ENCODE measurements at places on chromosomes 7 and 10.

DNA sequence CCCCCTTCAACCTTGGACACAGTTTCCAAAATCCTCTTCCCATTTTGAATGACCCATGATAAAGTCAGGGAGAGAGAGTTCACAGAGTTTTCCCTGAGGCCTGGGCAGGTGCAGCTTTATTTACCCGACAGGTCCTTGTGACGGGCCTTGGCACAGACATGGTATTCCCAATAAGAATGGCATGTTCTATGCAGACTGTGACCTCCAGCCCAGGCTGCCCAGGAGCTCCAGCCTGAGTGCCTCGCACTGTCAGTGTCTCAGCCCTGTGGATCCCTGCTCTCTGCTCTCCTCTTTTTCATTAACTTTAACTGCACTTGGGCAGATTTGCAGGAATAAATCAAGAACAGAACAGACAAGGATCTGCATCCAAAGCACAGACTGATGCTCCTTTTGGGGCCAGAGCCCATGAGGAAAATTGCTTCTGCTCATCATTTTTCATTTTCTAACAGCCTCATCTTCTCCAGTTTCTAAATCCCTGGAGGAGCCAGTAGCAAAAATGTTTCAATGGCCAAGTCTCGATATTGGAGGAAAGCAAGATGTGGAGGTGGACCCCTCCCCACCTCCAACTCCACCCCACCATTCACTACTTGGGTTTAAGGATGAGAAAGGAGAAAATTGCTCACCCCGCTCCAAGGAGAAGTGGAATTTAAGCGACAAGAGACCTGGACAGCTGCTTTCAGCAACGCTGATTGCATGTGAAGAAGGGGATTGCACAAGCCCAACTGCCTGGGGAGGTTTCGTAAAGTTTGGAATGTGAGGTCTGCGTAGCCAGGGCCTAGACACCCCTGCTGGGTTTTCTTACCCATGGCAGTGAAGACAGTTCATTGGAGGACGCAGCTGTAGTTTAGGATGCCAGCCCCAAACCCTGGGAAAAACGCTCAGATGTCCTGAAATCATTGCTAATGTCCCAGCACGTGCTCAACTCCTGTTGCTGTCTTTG, 225.9 kb downstream of the WDR11 start:
- H3K27ac ChIP-seq, result no peak overlapping the region
- H3K27me3 ChIP-seq, result no peaks in the 10 kb centered on the region
- H3K4me1 ChIP-seq, result no peaks in the 10 kb centered on the region
- no peak overlapping the region for H3K4me3 ChIP-seq

- DNase-seq, result no peak
- no peaks in the 10 kb centered on the region for H3K4me1 ChIP-seq
- H3K36me3 ChIP-seq, result no peaks in the 10 kb centered on the region
- no peak overlapping the region for H3K4me3 ChIP-seq
- no peaks in the 10 kb centered on the region for H3K27me3 ChIP-seq
These were observed 19.4 kb downstream of the AKR1C2 start for GRCh38 chr10:4984223-4984622.

DNA sequence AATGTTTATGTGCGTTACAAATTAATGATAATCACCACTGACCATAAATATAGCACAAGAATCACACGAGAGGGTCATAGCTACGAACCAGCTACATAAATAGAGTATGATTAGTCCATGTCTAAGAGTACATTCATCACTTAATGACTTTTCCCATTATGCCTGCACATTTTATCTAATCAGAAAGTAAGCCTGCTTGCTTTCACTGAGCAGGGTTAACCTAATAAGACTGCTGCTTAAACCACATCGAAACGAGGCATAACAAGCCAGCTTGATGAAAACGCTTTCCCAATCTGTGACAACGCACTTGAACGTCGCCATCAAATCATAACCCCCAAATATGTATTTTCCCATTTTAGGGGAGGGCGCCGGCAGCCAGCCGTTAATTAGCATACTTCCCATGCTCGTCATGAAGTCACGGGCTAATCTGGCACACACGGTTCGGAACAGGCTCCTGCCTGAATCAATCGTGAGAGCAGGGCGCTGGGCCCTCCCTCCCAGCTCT, 71.5 kb downstream of the EBF3 start:
- no peak overlapping the region for H3K27ac ChIP-seq
- H3K4me1 ChIP-seq, result no peaks in the 10 kb centered on the region
- no peak for DNase-seq
- H3K4me3 ChIP-seq, result no peak overlapping the region
- peaks cover 1% of the 10 kb centered on the region for H3K27me3 ChIP-seq
- no peaks in the 10 kb centered on the region for H3K36me3 ChIP-seq

- peaks cover 18% of the 10 kb centered on the region for H3K27me3 ChIP-seq
- DNase-seq, result no peak
- H3K4me1 ChIP-seq, result no peaks in the 10 kb centered on the region
These were observed 323.4 kb downstream of the WDR37 start for GRCh38 chr10:1379601-1380000.

GRCh38 chr10:28014651-28015050, 15.8 kb upstream of the ODAD2 start:
- no peak for DNase-seq
- no peak overlapping the region for H3K27ac ChIP-seq
- peaks cover 16% of the 10 kb centered on the region for H3K27me3 ChIP-seq
- no peaks in the 10 kb centered on the region for H3K36me3 ChIP-seq
- no peak overlapping the region for H3K4me3 ChIP-seq

- no peak for DNase-seq
- H3K4me3 ChIP-seq, result no peak overlapping the region
- H3K4me1 ChIP-seq, result peaks cover 12% of the 10 kb centered on the region
- H3K27me3 ChIP-seq, result peaks cover 3% of the 10 kb centered on the region
These were observed 253.7 kb downstream of the DYNC1I1 start for GRCh38 chr7:96026010-96026409.

GRCh38 chr10:130231251-130231741, 95.1 kb downstream of the GLRX3 start:
- H3K27me3 ChIP-seq, result no peaks in the 10 kb centered on the region
- no peak for DNase-seq
- no peaks in the 10 kb centered on the region for H3K4me1 ChIP-seq
- no peaks in the 10 kb centered on the region for H3K36me3 ChIP-seq

DNA sequence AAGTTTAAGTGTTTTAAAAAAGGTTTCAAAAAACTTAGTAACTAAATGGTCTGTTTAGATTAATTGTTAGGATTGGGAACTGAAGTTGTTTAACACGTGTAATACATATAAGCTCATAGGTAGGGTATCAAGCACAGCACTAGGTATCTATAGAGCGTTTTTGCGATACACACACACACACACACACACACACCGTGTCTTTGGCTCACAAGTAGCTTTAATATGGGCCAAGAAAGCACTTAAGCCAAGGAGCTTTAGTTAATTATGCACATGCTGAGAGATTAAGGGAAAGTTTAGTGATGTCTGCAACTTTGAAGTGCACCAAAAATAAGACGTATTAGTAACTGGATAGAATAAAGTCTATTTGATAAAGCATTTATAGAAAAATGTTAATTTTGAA, 93.8 kb upstream of the CNTNAP2 start:
- no peak overlapping the region for H3K27ac ChIP-seq
- H3K36me3 ChIP-seq, result no peaks in the 10 kb centered on the region
- no peaks in the 10 kb centered on the region for H3K27me3 ChIP-seq
- no peak overlapping the region for H3K4me3 ChIP-seq
- H3K4me1 ChIP-seq, result no peaks in the 10 kb centered on the region

DNA sequence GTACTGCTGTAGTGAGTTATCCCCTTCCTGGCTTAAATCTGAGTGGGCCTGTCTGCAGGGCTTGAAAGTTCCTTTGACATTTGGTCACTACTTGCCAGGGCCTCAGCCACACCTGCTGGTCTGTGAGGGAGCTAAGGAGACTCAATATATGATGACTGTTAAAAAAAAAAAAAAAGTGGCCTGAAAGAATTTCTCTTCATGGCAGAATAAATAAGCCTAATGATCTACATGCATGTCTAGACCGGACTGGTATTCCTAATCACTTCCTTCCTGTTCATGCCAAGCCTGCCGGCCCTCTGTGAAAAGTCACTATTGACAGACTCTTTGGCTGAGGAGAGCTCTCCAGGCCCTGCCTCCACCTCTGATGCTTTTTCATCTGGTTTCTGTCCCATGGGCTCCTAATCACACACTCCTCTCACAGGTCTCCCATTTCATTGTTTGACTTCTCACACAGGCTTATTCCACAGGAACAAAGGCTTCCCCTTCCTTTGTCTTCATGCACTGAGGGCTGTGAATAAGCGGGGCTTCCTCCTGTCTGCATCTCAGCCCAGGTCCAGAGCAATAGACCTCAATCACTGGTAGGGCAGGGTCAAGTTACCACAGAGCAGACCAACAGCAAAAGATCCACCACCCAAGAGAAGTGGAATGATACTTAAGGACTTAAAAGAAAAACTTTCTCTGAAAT, 99.1 kb upstream of the SEC61G start:
- H3K27ac ChIP-seq, result no peak overlapping the region
- no peaks in the 10 kb centered on the region for H3K36me3 ChIP-seq
- no peaks in the 10 kb centered on the region for H3K4me1 ChIP-seq
- no peak for DNase-seq
- H3K27me3 ChIP-seq, result peaks cover 6% of the 10 kb centered on the region

DNA sequence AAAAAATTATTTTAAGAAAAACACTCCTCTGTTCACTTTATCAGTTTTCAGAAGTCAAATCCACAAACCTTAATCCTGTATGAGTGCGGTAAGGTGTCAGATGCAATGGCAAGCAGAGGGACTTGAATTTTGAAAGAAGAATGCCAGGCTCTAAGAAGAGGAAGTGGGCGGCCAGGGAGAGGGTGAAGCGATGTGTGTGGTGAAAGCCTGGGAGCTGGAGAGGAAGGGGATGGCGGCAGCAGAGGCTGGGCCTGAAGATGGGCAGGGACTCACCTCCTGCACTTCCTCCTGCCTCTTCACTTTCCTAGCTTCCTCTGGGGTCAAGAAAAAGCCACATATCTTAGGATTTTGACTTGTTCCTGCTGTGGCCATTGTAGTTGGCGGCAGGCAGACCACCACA, 609.6 kb downstream of the PARD3 start:
- no peak overlapping the region for H3K27ac ChIP-seq
- no peaks in the 10 kb centered on the region for H3K36me3 ChIP-seq
- no peak for DNase-seq
- H3K4me3 ChIP-seq, result no peak overlapping the region
- no peaks in the 10 kb centered on the region for H3K27me3 ChIP-seq

DNA sequence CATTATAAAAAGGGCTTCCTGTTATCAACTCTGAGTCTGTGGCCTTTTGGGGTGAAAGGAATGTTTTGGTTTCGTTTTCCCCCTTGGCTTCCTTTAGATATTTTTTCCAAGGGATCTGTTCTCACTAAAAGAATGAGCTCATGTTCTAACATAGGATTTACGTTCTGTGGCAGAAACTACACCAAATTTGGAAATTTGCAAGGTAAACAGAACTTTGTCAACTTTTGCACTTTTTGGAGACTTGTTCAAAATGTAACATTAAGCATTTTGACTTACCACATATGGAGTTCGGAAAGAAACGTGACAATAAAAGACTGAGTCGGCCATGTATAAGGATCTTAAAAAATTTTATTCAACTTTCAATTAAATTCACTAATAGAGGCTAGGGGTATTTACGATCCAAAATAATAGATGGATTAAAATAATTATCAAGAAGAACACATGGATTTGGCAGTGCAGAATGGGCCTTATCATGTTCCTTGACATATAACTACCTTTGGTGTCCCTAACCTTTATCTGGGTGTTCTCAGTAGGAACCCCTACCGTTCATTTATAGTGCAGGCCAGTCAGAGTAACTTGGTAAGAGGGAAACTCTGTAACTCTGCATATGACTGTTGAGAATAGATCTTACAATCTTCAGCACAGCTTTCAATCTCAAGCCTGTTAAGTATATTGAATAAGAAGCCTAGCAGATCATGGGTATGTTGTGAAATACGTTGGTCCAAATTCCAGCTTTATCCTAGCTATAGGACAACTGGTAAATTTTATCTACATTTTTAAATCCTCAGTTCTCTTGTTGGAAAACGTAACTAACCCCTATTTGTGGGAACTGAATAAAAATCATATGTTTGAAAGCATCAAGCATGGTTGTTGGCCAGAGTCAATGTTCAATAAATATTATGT, 11.8 kb downstream of the CPED1 start:
- no peak for DNase-seq
- H3K4me3 ChIP-seq, result no peak overlapping the region
- peaks cover 14% of the 10 kb centered on the region for H3K27me3 ChIP-seq
- peaks cover 4% of the 10 kb centered on the region for H3K4me1 ChIP-seq
- no peaks in the 10 kb centered on the region for H3K36me3 ChIP-seq

DNA sequence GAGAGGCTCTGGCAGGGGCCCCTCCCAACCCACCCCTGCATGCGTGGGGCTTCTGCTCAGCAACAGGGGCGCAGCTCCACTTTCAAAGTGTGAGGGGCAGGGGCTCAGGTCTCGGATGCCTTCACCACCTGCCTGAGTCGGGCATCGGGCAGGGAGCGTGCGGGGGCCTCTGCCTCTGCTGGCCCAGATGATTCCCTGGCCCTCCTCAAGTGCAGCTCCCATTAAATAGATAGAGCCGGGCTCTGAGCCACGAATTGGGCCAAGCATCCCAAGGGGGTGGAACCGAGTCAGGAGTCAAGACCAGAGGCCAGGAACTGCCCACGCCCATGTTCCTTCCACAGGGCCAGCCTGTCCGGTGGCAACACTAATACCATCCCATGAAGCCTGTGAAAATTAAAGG, 108.9 kb upstream of the FAM20C start:
- H3K27ac ChIP-seq, result no peak overlapping the region
- H3K36me3 ChIP-seq, result no peaks in the 10 kb centered on the region
- DNase-seq, result no peak

DNA sequence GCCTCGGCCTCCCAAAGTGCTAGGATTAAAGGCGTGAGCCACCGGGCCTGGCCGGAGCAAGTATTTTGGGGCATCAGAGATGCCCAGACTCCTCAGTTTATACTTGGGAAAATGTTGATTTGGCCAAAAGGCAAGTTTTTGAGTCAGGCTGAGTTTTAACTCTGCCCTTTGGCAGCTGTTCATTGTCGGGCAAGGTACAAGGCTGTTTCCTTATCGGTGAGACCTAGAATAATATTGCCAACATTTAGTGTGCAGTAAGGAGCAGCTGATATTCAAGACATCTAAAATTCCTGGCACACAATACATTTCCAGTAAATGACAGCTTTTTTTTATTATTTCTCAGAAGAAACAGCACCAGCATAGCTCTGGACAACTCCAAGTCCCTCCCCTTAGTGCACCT, 147.6 kb upstream of the C7orf33 start:
- peaks cover 12% of the 10 kb centered on the region for H3K4me1 ChIP-seq
- H3K36me3 ChIP-seq, result no peaks in the 10 kb centered on the region
- H3K27ac ChIP-seq, result no peak overlapping the region
- DNase-seq, result no peak
- peaks cover 3% of the 10 kb centered on the region for H3K27me3 ChIP-seq
- H3K4me3 ChIP-seq, result no peak overlapping the region

GRCh38 chr10:98815039-98815885, 368.5 kb upstream of the HPS1 start:
- H3K27me3 ChIP-seq, result no peaks in the 10 kb centered on the region
- no peaks in the 10 kb centered on the region for H3K36me3 ChIP-seq
- no peak for DNase-seq
- no peak overlapping the region for H3K27ac ChIP-seq

DNA sequence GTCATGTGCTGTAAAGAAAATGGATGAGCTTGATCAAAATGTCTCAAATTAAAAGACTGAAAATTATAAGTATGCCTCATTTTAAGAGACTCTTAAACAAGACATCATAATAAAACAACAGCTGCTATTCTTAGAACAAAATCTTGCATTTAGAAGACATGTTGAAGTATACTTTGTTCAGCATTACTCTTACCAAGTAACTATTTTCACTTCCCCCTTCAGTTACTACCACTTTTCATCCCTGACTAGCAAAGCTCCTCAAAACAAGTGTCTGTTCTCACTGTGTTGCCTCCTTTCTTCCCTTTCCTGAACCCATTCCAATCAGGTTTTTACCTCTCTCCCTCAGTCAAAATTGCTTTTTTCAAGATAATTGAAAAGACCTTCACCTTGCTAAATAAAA, 31.6 kb downstream of the ELAPOR2 start:
- no peaks in the 10 kb centered on the region for H3K36me3 ChIP-seq
- H3K4me3 ChIP-seq, result no peak overlapping the region
- no peak for DNase-seq
- H3K4me1 ChIP-seq, result no peaks in the 10 kb centered on the region
- no peaks in the 10 kb centered on the region for H3K27me3 ChIP-seq
- H3K27ac ChIP-seq, result no peak overlapping the region
